ENCODE measurements at places on chromosomes 7 and 10.
A peak's percentile ranks its signal among the peaks of the same experiment; 100 is the strongest.

- DNase-seq: peak; percentile 66
Observed at GRCh38 chr10:79179164-79179956, 110.6 kb downstream of the ZMIZ1 start.

DNA sequence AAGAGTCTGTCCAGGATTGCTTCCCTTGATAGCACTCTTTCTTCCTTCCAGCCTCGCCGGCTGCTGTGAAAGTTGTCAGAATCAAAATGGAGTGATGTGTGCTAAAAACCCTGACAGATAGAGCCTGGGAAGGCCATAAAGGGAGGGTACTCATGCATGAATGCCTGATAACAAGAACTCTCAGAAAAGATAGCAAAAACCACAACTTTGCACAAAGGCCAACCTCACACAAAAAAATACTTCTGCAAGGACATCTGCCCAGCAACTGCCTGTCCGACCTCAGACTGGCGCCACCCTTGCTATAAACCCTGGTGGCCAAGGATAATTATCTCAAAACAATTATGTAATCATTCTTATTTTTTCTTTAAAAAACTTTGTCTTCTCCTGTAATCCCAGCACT, 133.2 kb upstream of the SVIL start:
- no peak for DNase-seq

- DNase-seq: no peak
Observed at GRCh38 chr10:61786728-61787127, 114.8 kb upstream of the ARID5B start.

GRCh38 chr7:150715738-150716137, 675 bp upstream of the GIMAP1 start:
- DNase-seq: no peak

- DNase-seq: peak; percentile 10
Observed at GRCh38 chr10:8039321-8039881, 15.1 kb upstream of the GATA3 start.

DNA sequence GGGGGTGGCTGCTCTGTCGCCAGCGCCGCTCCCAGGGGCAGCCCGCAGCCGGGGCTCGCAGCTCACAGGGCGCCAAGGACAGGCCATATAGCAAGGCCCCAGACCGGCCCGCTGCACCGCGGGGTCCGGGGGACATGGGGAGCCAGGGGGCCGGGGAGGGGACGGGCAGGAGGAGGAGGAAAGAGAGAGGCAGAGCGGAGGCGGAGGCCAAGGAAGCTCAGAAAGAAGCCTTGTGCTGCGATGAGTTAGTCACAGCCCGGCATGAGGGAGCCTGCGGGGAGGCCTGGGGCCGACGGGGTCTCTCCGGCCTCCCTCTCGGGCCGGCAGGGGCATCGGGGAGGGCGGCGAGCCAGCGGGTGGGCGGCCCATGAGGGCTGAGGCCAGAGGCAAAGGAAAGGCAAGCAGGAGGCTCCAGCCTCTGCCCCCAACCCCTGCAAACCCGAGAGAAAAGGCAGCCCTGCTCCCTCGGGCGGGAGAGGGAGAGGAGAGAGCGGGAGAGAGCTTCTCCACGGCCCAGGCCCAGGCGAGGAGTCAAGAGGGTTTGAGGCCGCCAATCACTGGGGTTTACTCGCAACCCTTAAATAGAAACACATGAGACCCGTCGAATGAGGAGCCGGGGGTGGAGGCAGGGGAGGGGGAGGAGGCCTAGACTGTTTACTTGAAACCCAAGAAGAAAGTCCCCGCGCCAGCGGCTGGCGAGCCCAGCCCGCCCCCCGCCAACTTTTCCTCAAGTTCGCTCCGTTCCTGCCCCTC, 167.9 kb downstream of the NEURL1 start:
- no peak for DNase-seq

- DNase-seq: no peak
Observed at GRCh38 chr7:159091041-159091440, 53.6 kb downstream of the VIPR2 start.

DNA sequence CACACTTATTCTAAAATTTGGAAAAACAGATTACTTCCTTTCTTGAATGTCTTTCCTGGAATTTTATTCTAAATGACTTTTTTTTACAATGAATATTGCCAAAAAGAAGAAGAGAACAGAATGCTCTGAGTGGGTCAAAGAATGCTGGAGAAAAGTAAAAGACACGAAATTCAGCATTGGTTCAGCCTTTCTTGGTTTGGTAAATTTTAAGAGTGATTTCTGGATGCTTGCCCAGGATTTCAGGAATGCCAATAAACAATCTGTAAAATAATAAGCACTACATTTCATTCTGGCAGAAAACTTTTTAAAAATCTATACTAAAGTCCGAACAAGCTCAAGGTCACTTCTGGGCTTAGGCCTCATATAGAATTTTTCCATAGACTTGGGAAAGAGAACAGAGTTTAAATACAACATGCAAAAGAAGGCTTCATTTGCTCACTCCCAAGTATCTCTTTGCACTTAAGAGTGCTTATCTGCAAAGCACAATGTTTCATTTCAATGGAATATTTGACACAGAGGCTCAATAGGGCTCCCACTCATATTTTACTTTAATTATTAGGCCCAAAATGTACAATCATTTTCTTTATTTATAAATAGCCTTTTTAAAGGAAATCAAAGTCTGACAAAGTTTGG, 359.5 kb upstream of the ANKRD30A start:
- DNase-seq: no peak

GRCh38 chr7:149292462-149292823, 30.4 kb downstream of the ZNF783 start:
- DNase-seq: no peak

DNA sequence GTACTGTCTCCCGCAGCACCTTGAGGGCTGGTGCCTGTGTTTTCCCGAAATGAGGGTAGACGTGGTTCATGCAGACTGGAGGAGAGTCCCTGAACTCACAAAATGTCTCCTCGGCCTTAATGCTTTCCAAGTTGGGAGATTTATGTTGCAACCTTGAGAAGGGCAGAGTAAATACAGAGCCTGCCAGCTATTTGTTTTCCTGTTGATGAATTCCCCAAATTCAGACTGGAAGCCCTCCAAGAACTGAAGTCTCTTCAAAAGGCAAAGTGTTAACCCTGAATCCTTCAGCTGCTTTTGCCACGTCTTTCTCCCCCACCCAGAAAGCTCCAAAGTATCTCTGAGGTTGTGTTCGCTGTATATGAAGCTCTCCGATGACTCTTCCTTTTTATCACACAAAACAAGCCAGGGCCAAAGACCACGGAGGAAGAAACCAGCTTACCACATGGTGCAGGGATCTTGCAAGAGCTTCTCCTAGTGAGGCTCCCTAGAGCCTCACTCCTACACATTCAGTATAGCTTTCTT, 254.7 kb upstream of the NFE2L3 start:
- DNase-seq: no peak

- no peak for DNase-seq
Observed at GRCh38 chr10:29795850-29796249, 161.1 kb upstream of the SVIL start.

DNA sequence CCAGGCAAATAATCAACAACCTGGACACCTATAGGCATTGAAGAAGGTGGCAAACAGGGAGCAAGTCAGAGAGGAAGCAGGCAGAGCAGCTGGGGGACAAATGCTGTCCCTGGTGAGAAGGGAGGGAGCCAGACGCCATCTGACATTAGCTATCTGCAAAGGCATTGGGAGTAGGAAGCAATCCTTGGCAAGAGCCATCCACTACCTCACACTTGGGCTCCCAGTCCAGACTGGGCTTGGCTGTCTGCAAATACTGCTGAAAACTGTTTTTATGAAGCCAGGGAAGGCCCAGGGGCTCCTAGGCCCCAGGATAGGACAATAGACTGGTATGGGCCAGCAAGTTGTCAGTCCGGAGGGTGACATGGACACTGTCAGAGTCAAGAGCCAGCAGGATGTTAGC, 132.5 kb downstream of the SORBS1 start:
- no peak for DNase-seq

- DNase-seq: no peak
Observed at GRCh38 chr10:54282012-54282411, 519.0 kb downstream of the PCDH15 start.

- no peak for DNase-seq
Observed at GRCh38 chr7:119452401-119452800, 820.6 kb upstream of the KCND2 start.

- no peak for DNase-seq
Observed at GRCh38 chr7:135193615-135194081, 17.7 kb downstream of the WDR91 start.

- no peak for DNase-seq
Observed at GRCh38 chr7:100157334-100158228, 942 bp downstream of the TRAPPC14 start.

- DNase-seq: no peak
Observed at GRCh38 chr7:114530057-114530611, 115.5 kb downstream of the FOXP2 start.

DNA sequence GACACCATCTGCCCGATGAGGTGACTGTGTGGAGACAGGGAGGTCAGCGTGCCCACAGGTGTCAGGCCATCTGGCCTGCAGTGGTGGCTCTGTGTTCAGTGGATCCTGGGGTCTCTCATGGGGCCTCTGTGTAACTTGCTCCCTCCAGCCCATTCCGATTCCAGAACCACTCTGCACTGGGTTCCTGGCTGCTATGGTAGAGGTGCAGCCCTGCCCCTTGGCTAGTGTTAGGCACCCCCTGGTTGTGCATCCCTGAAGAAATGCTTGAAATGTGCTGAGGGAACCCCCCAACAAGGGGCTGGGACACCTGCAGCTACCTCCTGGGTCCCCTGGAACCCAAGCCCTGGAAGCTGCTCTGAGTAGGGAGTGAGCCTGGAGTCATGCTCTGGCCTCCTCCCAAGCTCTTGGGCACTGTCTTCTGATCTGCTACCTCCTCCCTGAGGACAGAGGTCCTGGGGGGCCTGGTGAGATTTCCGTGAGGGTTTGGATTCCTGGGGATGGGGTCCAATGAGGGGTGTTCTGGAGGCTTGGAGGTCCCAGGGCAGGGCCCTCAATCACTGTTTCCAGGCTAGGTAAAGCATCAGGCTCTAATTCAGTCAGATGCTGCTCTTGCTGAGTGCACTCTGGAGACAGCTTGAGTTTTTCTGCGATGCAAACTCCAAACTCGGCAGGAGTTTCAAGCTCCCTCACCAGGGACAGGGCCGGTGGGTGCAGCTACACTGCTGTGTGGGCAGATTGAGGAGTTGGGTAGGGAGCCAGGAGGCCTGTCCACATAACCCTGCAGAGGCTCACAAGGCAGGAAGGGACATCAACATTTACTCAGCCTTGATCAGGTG, 27.7 kb downstream of the RAMP3 start:
- DNase-seq: peak; percentile 23

GRCh38 chr7:98354052-98354451, 46.8 kb downstream of the BAIAP2L1 start:
- no peak for DNase-seq

GRCh38 chr7:111105269-111105668, 14.3 kb downstream of the LRRN3 start:
- DNase-seq: no peak

DNA sequence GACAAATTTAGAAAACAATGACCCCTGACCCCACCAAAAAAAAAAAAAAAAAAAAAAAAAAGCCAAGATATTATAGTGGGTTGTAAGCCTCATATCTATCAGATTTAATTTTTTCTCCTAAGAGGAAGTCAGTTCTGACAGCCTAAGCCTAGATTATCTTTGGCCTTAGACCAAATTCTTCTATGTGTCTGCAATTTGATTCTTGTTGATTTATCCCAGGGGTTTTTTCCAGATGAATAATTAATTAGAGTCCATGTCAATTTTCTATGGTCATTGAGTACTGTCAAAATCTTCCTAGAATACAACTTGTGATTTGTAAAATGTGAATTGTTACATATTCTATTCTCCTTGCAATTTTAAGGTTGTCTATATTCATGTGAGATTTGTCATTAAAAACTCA, 151.6 kb upstream of the CACNA2D1 start:
- no peak for DNase-seq

DNA sequence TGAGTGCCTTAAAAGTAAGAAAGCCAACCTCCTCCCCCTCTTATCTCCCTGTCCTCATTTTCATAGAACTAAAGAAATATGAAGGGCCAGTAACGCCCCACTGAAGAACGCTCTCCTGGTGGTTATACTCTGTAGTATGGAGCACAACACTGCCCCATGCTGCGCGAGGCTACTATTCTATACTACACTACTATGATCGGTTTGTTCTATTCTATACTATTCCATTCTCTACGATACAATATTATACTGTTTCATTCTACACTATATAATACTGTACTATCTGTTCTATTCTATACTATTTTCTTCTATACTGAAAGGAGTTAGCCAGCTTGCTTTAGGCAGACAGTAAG, 34.8 kb downstream of the DIP2C start:
- no peak for DNase-seq

DNA sequence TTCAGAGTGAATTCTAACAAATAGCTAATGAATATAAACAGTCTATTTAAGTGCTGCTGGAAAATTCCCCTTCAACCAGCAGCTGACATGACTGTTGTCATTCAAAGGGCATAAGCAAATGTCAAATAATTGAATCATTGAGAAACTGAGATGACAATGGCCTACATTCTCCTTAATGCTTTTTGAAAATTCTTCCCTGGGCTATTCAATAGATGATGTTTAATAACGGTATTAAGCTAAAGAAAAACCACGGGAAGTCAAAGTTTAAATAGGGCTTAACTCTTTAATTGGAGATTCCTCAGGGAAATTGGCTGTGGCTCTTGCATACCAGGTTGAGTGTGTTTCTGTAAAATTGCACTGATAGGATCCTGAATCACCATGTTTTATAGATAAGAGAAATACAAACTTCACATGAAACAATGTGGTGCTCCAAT, 77.0 kb downstream of the ARL4A start:
- no peak for DNase-seq

- DNase-seq: no peak
Observed at GRCh38 chr10:75646916-75647315, 215.5 kb downstream of the LRMDA start.

GRCh38 chr7:50962962-50963374, 180.3 kb upstream of the GRB10 start:
- DNase-seq: peak; percentile 20

Data from NCI-H524 (cell line).